ENCODE measurements at places on chromosomes 6 and 20.

- DNase-seq = no peak
Observed at GRCh38 chr6:81770381-81770780, 17.9 kb upstream of the TENT5A start.

GRCh38 chr6:147192278-147192911, 11.8 kb upstream of the STXBP5 start:
- DNase-seq = no peak

DNA sequence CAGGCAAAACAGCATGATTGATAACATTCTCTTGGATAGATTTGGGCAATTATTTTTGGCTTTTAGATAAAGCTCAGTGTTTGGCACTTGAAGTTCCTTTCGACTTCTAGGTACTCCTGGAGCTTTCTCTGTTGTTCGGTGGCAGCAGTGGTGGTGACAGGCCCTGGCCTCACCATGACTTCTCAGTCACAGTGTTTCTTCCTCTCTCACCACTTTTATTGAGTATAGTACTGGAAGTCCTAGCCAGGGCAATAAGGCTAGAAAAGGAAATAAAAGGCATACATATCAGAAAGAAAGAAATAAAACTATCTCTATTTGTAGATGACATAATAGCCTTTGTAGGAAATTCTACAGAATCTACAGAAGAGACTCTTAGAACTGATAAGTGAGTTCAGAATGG, 101.2 kb upstream of the SIRPG start:
- no peak for DNase-seq

DNA sequence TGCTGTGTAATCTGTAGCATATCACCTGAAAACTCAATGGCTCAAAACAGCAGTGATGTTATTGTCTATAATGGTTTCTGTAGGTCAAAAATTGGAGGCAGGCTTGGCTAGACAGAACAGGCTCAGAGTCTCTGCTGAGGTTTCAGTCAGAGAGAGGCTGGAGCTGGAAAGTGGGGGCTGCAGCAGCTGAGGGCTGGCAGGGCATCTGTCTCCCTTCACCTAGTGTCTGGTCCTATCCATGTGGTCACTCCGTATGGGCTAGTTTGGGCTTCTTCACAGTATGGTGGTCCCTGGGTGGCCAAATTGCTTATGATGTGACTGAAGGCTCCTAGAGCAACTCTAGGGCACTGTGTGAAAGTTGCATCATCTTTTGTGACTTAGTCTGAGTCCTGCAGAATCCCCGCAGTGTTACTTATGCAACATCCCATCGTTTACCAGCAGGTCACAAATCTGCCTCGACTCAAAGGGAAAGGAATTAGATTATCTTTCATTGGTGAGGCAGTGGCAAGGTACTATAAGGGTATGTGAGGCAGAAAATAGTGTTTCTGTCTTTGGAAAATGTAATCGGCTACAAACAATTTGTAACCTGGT, 497.0 kb downstream of the EPHA7 start:
- DNase-seq = no peak

DNA sequence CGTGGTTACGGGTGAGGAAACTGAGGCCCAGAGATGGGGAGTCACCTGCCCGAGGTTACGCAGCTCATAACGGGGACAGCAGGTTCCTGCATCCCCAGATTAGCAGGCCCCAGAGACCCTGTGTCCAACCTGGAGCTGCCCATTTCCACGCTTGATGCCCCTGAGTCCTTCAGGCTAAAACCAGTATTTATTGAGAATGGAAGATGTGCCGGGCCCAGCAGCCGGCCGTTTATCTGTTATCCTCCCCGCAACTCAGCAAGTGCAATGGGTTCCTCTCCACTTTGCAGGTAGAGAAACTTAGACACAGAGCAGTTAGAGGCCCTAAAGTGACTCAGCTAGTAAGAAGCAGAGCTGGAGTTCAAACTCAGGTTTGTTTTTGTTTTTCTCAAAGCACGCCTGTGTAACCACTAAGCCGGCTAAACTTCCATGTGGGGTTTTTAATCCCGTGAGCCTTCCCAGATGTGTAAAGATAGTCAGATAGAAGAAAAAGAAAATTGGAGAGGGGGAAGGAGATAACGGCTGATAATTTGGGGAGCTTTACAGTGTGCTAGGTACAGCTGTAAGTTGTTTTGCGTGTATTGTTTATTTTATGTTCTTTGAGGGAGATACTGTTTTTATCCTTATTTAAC, 775 bp downstream of the PFDN4 start:
- DNase-seq = peak; percentile 32
